ENCODE measurements at places on chromosomes 12 and 14. TPM values are rescaled to one million over a fixed set of nuclear protein-coding genes. Genes with fewer than 3 reads are reported as not detected.

- DNase-seq, result peak; percentile 20
- no peaks in the 10 kb centered on the region for H3K36me3 ChIP-seq
- H3K27ac ChIP-seq, result no peak overlapping the region
- H3K4me3 ChIP-seq, result no peak overlapping the region
Observed at GRCh38 chr12:103745962-103746361, 95.1 kb downstream of the NT5DC3 start.

GRCh38 chr12:55073043-55074022, 52.9 kb upstream of the OR9K2 start:
- peak; percentile 71 for DNase-seq
- no peaks in the 10 kb centered on the region for H3K4me1 ChIP-seq
- H3K27ac ChIP-seq, result no peak overlapping the region
- no peaks in the 10 kb centered on the region for H3K27me3 ChIP-seq
- no peak overlapping the region for H3K4me3 ChIP-seq

- no peak overlapping the region for H3K27ac ChIP-seq
- H3K27me3 ChIP-seq, result no peaks in the 10 kb centered on the region
- H3K4me1 ChIP-seq, result peaks cover 13% of the 10 kb centered on the region
- H3K36me3 ChIP-seq, result peaks cover 2% of the 10 kb centered on the region
Observed at GRCh38 chr14:34536951-34537676, 2.4 kb downstream of the EAPP start.

- DNase-seq, result no peak
- no peaks in the 10 kb centered on the region for H3K36me3 ChIP-seq
- no peak overlapping the region for H3K4me3 ChIP-seq
- H3K27me3 ChIP-seq, result no peaks in the 10 kb centered on the region
Observed at GRCh38 chr14:94474581-94475031, 1.4 kb downstream of the SERPINA9 start.

DNA sequence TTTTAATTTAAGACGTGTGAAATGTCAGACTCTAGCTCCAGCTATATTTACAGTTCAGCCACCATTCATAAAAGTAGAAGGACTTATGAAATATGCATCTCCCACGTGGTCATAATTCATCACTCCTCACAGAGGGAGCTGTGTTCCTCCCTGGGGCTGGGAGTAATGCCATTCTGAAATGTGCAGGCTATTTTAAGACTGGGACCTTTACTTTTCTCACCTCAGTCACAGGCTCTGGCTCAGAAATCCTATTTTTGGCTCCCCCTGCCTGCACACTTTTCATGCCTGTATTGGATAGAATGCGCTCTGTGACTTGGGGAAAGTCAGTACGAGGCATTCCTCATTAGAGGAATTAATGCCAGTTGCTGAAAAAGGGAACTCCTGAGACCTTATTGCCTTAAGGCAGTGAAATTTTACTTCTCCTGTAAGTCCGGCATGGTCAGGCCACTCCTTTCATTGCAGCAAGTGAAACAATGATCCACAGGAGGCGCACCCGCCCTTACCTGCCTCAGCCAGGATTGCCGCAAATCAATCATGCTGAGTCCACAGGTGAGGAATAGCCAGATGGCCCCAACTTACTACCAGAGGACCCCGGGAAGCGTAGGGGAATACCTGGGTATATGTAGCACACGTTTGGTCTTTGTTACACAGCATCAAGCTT, 1133.2 kb upstream of the TMEM132C start:
- no peaks in the 10 kb centered on the region for H3K4me1 ChIP-seq
- H3K36me3 ChIP-seq, result no peaks in the 10 kb centered on the region
- DNase-seq, result no peak
- H3K4me3 ChIP-seq, result no peak overlapping the region
- H3K27ac ChIP-seq, result no peak overlapping the region

TPH2 gene
- polyA plus RNA-seq, result 0.03 TPM

ERH gene
- polyA plus RNA-seq, result 147 TPM

TMEM233 gene
- polyA plus RNA-seq, result 0.18 TPM

CPNE6 gene
- 3.3 TPM for polyA plus RNA-seq

DNA sequence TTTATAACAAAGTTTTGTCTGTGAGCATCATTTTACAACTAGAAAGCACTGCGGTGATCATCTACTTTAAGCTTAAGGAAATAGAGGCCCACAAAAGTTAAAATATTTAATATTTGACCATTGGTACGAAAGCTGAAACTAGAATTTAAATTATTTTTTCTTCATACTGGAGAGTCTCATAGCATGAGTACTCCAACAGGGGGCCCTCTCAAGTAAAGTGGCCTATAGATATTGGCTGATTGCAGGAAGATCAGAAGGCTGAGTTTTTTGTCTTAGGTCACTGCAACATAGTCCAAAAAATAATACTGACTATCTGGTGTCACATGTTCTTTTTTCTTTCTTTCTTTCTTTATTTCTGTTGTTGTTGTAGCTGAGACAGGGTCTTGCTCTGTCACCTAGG, 75.3 kb upstream of the ZDHHC17 start:
- no peaks in the 10 kb centered on the region for H3K36me3 ChIP-seq
- H3K4me1 ChIP-seq, result no peaks in the 10 kb centered on the region
- H3K27ac ChIP-seq, result no peak overlapping the region
- no peak overlapping the region for H3K4me3 ChIP-seq
- H3K27me3 ChIP-seq, result no peaks in the 10 kb centered on the region
- no peak for DNase-seq

- H3K36me3 ChIP-seq, result peaks cover 6% of the 10 kb centered on the region
- no peaks in the 10 kb centered on the region for H3K4me1 ChIP-seq
- H3K4me3 ChIP-seq, result no peak overlapping the region
- no peak for DNase-seq
Observed at GRCh38 chr12:79592865-79593264, 97.9 kb downstream of the PAWR start.

GRCh38 chr12:38831715-38832114, 73.7 kb downstream of the CPNE8 start:
- no peak overlapping the region for H3K27ac ChIP-seq
- H3K4me1 ChIP-seq, result no peaks in the 10 kb centered on the region
- DNase-seq, result no peak

DNA sequence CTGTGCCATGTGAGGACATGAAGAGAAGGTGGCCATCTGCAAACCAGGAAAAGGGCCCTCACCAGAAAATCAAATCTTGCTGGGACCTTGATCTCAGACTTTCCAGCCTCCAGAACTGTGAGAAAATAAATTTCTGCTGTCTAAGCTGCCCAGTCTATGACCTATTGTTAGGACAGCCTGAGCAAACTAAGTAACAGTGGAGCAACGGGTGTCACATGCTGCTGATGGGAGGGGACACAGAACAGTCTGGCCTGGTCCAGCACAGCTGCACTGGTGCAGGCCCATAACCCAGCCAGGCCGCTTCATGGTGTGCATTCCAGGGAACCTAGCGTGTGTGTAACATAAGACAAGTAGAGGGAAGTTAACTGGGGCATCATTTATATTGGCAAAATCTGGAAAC, 42.1 kb downstream of the GRIP1 start:
- H3K27me3 ChIP-seq, result no peaks in the 10 kb centered on the region
- no peak overlapping the region for H3K27ac ChIP-seq
- no peak overlapping the region for H3K4me3 ChIP-seq
- no peaks in the 10 kb centered on the region for H3K36me3 ChIP-seq
- DNase-seq, result peak; percentile 32
- H3K4me1 ChIP-seq, result no peaks in the 10 kb centered on the region

PPP4R4 gene
- 0.13 TPM for polyA plus RNA-seq

DCAF5 gene
- 13.2 TPM for polyA plus RNA-seq

- DNase-seq, result no peak
- H3K4me3 ChIP-seq, result no peak overlapping the region
- H3K27ac ChIP-seq, result no peak overlapping the region
- no peaks in the 10 kb centered on the region for H3K36me3 ChIP-seq
- H3K4me1 ChIP-seq, result peaks cover 16% of the 10 kb centered on the region
Observed at GRCh38 chr12:175250-175649, 38.7 kb downstream of the SLC6A12 start.
